Mesangial cell (primary cell): ENCODE measurements at places on chromosomes 3 and 15. TPM values are rescaled to one million over a fixed set of nuclear protein-coding genes. Genes with fewer than 3 reads are reported as not detected.

The NEK10 gene
- total RNA-seq, result under 0.01 and 0.33 TPM in 2 replicates

The SLC38A3 gene
- total RNA-seq, result 0.51 TPM in 1 of 2 replicates, not detected in the other

The CACNA2D3 gene
- 0.13 TPM in 1 of 2 replicates, not detected in the other for total RNA-seq

The BLM gene
- 1.5 and 9.5 TPM in 2 replicates for total RNA-seq

The TCF12 gene
- 58.3 and 74.8 TPM in 2 replicates for total RNA-seq

The TMEM202 gene
- not detected in 2 replicates for total RNA-seq

The ACTC1 gene
- total RNA-seq, result 0.65 TPM in 1 of 2 replicates, not detected in the other

The ANKRD34C gene
- not detected in 2 replicates for total RNA-seq

The CADM2 gene
- not detected in 2 replicates for total RNA-seq

The SNX22 gene
- under 0.01 and 0.25 TPM in 2 replicates for total RNA-seq

The IGF2BP2 gene
- total RNA-seq, result 50.5 and 57.7 TPM in 2 replicates

The AMT gene
- 0.65 and 6.3 TPM in 2 replicates for total RNA-seq
